Femur (tissue), 1 donor: ENCODE measurements at places on chromosomes 3 and 15.

DNA sequence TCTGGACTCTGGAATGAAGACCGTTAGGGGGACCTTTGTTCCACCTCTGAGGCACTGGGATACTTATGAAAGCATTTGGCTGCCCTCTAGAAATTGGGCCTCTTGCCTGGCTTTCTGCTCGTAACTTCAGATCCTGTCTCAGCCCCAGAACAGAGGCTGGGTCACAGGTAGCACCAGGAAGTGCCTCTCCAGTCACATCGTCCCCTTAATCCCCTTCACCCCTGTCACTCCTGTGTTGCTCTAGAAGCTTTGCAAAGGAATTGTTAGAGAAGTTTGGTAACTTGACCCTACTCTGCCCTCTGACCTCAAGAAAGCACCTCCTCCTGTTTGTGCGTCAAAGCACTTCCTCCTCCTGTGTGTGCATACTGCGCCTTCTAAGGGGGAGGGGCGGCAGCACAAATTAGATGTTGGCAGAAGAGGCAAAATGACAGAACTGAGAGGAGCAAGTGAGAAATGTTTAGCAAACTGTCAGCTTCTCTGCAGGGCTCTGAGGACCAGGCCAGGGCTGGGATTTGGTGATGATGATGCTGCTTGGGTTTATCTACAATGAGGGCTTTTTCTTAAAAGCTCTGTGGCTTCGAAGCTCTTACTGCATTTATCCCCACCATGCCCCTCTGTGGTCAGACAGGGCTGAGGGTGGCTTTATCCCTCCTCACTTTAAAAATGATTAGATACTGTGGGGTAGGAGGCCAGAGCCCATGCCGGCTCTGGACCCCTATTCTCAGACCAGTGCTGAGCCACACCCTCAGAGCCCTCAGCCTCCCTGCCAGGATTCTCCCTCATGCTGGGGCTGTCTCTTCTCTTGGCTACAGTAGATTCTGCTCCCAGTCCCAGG, 76.2 kb downstream of the LARS2 start:
- DNase-seq = peak; percentile 32

DNA sequence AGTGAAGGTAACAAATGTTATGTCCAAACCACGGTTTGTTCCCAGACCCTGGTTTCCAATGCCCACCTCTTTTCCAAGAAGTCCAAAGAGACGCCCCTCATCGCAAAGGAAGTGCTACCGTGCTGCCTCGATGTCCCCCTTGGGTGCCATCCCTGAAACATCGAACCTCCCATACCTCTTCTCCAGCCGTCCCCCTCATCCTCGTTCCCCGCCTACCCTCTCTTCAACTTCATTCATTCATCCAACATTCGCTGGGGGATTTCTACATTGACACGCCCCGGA, 467 bp downstream of the TIPIN start:
- no peak for DNase-seq

- DNase-seq = no peak
These were observed 2.9 kb downstream of the SNRPN start for GRCh38 chr15:24957691-24958090.

DNA sequence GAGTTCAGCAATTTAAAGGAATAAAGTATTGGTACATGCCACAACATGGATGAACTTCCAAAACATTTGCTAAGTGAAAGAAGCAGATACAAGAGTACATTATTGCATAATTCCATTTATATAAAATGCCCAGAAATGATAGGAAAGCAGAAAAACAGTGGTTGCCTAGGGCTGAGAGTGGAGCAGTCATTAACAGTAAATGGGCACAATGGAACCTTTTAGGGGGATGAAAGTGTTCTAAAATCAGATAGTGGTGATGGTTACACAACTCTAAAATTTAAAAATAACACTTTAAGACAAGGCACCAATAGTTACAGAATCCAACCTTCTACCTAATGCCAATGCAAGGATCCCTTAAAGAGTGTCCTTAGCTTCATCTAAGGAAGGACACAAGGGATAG, 34.6 kb downstream of the MSL2 start:
- no peak for DNase-seq

- no peak for DNase-seq
These were observed 135.8 kb downstream of the GREM1 start for GRCh38 chr15:32853592-32853991.

GRCh38 chr3:49805897-49806701, 3.0 kb downstream of the INKA1 start:
- peak; percentile 93 for DNase-seq
